ENCODE measurements at places on chromosomes 11 and 22.

DNA sequence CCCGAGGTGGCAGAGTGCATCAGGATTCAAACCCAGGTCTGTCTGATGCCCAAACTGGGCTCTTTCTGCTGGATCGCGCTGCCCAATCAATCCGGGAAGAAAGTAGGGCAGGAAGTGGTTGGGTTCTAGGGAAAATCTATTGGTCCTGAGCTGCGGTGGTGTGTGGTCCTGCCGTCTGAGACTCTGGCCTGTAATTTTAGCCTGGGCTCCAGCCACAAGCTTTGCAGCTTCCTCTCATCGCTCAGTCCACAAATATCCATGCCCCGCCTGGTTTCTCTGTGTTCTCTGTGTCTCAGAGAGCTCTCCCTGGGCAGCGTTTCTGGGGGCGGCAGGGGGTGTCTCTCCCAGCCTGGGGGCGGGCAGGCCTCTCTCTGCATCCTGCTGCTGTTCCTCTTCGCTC, 18.7 kb downstream of the CACNG2 start:
- DNase-seq = no peak

DNA sequence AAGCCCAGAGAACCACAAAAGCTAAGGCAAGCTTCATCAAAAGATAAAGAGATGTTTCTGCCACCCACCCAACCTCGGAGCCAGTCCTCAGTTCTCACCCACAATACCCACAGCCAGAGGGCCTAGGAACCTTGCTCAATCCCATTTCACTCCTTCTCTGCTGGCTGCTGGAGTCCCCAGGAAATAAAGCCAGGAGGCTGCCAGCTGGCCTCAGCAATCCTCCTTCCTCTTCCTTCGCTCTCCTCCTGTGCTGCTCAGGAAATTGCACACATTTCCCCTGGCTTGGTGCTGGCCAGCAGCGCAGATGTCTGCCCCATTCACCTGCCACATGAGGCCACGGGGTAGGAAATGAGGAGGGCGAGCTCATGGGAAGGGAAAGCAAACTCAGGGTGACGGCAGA, 91.8 kb upstream of the LDLRAD3 start:
- DNase-seq = no peak

- no peak for DNase-seq
Measured at GRCh38 chr22:25354456-25354855, 135.0 kb downstream of the CRYBB2 start.

DNA sequence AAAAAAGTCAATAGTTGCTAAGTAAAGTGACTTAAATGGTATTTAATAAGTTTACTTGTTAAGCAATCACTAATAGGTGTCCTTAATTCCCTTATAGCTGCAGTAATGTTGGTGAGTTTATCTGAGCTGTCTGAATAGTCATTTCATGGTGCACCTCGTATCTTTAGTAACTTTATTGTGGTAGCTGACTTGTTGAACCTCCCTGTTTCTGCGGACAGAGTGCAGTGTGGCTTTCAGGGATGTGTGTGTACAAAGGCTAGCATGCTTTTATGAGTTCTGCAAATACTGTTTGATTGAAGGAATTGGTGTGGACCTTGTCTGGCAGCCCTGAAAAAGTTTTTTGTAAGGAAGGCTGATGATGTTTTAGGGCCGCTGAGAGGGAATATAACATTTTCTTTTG, 2.6 kb downstream of the ZNRF3 start:
- no peak for DNase-seq

- no peak for DNase-seq
Measured at GRCh38 chr22:34804604-34805003, 261.4 kb upstream of the ISX start.

- DNase-seq = no peak
Measured at GRCh38 chr11:64292460-64293254, 1.6 kb downstream of the KCNK4 start.

DNA sequence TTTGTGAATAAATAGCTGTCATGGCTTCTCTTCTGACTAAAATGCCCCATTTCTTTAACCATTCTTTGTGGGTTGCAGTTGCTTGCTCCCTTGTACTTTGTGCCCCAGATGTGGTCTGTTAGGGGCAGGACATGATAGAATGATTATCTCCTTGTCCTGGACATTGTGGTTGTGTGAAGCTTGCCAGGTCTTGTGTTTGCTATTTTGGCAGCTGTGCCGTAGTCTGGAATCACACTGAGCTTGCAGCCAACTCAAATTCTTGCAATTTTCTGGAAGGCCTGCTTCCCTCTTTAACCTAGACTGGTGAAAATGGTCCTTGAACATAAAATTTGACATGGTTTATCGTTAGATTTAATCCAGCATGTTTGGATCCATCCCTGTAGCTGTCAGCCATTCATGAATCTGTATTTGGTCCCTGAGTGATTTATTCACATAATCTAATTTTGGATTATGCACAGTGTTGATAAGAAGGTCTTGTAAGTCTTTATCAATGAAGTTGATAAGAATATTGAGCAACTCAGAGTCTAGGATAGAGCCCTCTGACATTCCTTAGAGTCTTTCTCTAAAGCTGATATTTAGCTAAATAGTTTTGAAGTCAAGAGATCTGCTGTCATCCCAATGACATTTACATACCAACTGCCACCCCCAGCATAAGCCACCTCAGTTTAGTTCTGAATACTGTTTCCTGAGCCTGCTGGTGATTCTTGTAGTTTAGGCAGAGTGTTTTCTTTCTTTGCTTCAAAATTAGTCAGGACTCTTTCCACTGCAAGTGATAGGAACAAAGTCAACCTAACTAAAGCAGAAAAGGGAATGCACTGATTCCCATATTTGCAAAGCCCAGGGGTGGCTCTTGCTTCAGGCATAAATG, 9.8 kb downstream of the SPON1 start:
- DNase-seq = no peak

DNA sequence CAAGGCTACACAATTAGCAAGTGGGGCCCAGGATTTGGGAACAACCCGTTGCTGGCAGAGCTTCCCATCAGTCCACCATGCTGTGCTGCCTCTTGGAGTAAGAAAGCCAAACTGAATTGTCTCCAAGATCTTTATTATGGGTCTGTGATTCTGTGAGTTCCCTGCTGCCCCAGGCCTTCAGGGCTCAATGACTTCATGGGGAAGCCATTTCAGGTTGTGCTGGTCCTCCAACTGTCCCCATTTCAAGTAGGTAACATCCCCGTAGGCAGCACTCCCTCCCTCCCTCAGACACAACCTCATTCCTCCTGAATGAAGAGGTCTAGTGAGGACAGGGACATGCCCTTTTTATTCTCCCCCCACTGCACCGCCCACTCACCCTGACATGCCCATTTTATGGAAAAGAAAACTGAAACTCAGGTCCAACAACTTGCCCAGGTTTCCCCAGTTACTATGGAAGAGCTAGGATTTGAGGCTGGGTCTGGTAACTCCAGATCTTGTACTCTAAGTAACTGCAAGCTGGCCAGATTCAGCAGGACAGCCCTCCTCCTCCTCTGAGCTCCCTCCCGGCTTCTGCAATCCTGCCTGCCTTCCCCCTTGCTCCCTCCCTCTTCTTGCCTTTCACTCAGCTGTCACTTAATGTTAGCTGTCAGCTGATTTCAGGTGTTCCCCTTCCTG, 8.2 kb upstream of the YWHAH start:
- no peak for DNase-seq

GRCh38 chr11:132058211-132058772, 687.9 kb downstream of the NTM start:
- no peak for DNase-seq

GRCh38 chr22:23033116-23033905, 37.0 kb upstream of the GNAZ start:
- DNase-seq = no peak

DNA sequence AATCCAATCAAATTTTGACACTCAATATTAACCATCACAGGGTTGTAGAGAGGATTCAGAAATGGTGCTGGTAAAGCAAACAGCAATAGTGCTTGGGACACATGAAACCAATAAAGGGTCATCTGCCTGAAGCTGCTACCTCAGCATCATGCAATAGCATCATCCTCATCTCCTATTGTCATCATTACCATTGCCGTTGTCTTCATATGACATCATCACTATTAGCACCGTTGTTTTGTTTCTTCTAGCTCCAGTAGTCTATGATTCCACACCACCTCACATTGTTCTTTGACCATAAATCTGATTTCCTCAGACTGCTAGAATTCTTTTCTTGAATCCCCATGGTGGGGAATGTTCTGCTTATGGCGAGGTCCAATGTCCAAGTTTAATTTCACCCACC, 52.8 kb upstream of the GRK3 start:
- DNase-seq = no peak

DNA sequence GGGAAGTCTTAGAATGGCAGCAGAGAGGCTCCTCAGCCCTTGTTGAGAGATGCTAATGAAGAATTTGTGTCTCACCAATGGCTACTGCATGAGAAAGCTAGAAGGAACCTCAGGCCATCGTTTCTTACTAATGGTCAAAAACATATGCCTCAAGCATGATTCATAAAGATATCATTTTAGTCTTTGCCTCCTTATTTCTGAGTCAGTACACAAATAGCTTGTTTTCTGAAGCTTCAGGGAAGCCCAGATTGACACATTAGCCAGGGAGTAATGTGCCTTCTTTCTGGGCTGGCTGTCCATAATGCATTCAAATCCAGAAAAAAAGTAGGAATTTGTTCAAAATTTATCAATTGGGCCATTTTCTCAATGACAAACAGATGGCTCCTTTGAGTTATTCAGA, 169.4 kb upstream of the ZBED5 start:
- no peak for DNase-seq

DNA sequence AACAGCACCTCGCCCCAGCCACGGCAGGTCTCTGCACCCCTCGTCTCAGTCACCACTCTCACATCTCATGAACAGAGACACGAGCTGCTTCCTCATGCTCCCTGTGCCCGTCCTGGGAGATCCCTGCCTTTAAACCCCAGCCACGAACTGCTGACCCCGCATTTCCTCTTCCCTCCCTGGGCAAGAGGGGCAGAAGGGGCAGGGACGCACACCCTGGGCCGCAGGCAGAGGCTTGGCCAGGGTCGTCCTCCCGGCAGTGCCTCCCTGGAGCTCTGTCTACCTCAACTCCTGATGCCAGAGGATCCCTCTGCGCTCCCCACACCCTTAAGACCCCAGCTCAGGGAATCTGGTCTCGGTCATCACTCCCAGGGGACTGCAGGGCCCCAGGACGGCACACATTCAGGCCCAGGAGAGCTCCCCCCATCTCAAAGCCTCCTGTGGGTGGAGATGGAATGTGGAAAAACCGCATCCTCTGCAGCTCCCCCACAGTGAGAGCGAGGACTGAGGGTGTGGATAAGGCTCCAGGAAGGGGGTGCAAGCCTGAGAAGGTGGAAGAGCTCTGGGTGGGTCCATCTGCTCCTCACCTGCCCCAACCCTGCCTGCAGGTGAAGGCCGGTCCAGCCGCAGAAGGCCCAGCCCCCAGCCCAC, 1.2 kb downstream of the BID start:
- no peak for DNase-seq

DNA sequence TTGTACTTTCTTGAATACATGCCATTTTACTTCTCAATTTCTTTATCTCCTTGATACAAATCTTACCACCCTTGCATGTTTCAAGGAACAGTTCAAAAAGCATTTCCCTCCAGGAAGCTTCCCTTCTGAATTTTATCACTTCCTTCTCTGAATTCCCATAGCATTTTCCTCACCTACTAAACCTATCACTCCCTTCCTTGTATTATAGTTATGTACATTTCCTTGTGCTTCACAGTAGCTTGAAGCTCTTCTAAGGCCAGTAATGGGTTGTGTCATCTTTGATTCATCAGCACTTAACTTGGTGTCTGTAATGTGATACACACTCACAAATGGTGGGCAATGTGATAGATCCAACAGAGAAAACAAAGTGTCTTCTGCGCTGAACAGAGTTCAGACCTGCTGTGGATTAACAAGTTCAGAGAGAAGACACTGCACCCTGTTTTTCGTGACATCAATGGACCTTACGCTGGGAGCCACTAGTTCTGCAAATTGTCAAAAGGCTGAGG, 127.5 kb downstream of the CCDC81 start:
- no peak for DNase-seq

GRCh38 chr22:19040391-19040861, 81.8 kb downstream of the DGCR2 start:
- no peak for DNase-seq

DNA sequence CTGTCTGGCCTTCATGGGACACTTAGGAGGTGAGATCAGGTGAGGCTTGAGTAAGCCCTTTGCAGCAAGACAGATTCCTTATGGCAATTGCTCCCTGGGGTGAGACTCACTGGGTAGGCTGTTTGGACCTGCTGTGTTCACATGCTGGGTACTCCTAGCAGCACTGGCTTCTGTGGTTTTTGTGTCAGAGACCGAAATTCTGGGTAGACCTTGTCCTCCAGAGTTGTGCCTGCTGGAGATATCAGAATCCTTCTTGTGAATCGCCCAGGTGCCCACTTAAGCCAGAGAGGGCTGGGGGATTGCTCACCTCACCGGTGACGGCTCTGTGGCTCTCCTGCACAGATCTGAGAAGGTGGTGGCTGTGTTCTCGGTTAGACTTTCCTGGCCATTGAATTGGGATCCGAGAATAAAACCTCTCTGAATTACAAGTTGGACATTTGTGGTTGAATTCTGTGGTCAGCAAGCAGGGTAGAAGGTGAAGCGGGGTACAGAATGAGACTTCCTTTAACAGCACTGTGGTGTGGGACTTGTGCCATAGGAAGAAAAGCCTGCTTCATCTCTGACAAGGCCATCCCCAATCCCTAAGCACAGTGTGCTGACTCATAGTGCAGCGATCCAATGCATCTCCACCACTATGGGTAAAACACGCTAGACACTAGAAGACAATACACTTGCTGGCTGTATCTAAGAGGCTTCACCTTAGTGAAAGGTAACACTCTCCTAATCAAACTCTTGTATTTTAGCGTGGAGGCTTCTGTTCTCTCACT, 52.5 kb upstream of the TTC12 start:
- DNase-seq = no peak

- DNase-seq = no peak
Measured at GRCh38 chr11:124276081-124276480, 19.9 kb downstream of the OR8G5 start.

GRCh38 chr11:62892077-62892922, 11.6 kb downstream of the SLC3A2 start:
- no peak for DNase-seq

DNA sequence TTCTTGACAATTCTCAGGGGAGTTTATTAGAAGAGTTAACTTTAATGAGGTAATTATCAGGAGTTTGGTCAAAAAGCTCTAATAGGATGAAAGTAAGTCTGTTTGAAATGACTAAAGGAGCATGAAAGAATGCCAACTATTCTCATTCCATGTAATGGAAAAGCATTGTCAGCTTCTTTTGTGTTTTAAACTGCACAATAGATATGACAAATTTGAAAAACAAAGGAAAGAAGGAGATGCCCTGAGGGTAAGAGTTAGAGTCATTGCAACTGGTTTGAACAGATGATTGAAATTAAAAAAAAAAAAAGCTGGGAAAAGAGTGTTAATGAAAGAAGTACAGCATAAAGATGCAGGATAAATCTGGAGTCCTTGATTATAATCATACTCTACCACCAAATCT, 296.8 kb upstream of the FOLH1 start:
- no peak for DNase-seq

- DNase-seq = no peak
Measured at GRCh38 chr11:113189909-113190667, 124.3 kb upstream of the TTC12 start.

GRCh38 chr22:38213319-38213989, 11.7 kb downstream of the MAFF start:
- DNase-seq = no peak

GRCh38 chr22:19966908-19967750, 25.5 kb upstream of the TXNRD2 start:
- DNase-seq = no peak

Measured in esophagus squamous epithelium (tissue), 5 donors.